ENCODE measurements at places on chromosomes 2 and 18.

- no peak for DNase-seq
These were observed 176.4 kb downstream of the ZNF516 start for GRCh38 chr18:76318607-76319006.

- no peak for DNase-seq
These were observed 189.6 kb upstream of the SP5 start for GRCh38 chr2:170525566-170525900.

- DNase-seq, result no peak
These were observed 16.7 kb upstream of the RAPH1 start for GRCh38 chr2:203551778-203552177.

DNA sequence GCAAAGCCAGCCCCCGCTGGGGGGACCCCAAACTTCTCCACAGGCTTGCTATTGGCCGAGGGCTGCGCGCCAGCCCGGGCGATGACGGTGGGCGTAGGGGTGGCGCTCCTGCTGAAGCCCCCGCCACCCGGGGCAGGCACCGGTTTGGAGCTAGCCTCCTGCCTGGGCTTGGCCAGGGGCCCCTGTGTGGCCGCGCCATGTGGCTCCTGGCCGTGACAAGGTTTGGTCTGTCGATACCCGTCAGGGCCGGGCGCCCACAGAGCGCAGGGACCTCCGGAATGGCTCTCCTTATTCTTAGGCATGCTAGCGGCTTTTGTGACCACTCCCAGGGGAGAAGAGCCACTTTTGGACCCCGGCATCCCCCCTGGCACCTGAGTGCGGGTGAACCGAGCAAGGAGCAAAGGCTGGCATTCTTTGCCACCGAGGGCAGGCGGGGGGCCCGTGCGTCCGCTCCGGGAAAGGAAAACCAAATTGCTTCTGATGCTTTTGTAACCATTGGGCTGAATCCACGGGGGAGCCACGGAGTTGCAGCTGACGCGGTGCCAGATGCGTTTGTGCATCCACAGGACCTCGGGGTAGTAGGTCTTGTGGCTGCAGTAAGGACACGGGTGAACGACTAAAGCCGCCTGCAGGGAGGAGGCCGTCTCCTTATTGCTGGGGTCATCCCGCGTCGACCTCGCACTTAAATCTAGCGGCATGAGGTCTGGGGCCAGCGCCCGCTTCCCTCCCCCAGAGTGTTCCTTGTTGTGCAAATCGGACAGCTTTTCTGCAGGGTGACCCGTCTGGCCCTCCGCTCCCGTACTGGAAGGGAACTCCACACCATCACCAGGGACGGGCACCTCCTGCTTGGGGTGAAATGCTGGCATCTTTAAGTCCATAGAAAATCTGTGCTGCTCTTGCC lies 115.6 kb downstream of the ZNF516 start:
- DNase-seq, result no peak

DNA sequence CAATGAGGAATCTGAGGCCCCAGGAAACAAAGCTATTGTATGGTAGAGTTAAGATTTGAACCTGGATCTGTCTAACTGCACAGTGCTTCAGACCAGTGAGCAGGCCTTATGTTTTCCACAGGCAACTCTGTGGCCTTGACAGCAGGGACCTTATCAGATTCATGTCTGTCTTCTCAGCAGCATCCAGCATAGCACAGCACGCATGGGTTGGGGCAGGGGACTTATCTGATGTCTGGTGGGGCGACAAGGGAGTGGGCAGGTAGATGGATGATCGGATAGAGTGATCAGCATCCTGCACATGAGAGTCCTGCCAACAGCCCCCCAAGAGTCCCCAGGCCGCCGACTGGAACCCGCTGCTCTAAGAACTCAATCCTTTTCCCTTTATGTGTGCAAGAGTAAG lies 28.7 kb upstream of the KCNF1 start:
- DNase-seq, result no peak

- DNase-seq, result no peak
These were observed 98.7 kb downstream of the MARCO start for GRCh38 chr2:119040730-119041129.

GRCh38 chr2:196725218-196725617 lies 74.3 kb downstream of the GTF3C3 start:
- DNase-seq, result no peak

GRCh38 chr18:48879008-48879431 lies 71.7 kb downstream of the SMAD7 start:
- DNase-seq, result no peak

- no peak for DNase-seq
These were observed 372.4 kb downstream of the OSR1 start for GRCh38 chr2:18986046-18986445.

DNA sequence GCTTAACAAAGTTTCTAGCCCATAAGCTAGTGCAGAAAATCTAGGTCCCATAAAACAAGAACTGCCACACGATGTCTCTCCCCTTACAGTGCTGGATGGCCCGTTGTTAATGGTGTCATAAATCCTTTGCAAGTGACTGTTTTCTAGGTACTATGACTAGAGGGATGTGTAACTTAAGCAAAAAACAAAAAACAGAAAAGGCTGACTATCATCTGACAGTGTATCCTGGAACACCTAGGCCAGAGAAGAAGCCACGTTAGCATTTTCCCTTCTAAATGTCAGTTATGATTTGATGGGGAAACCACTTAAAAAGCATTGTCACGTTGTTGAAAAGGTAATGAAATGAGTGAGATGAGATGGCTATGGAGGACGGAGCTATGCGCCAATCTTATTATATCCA lies 2.4 kb downstream of the CASP8 start:
- DNase-seq, result peak; percentile 79

- no peak for DNase-seq
These were observed 496.1 kb upstream of the RAB6C start for GRCh38 chr2:129483366-129483765.

- DNase-seq, result no peak
These were observed 247.5 kb downstream of the DYSF start for GRCh38 chr2:71700658-71701397.

- DNase-seq, result no peak
These were observed 169.2 kb downstream of the KLHL29 start for GRCh38 chr2:23554054-23554697.

GRCh38 chr2:80054346-80054675 lies 250.2 kb downstream of the LRRTM1 start:
- no peak for DNase-seq

DNA sequence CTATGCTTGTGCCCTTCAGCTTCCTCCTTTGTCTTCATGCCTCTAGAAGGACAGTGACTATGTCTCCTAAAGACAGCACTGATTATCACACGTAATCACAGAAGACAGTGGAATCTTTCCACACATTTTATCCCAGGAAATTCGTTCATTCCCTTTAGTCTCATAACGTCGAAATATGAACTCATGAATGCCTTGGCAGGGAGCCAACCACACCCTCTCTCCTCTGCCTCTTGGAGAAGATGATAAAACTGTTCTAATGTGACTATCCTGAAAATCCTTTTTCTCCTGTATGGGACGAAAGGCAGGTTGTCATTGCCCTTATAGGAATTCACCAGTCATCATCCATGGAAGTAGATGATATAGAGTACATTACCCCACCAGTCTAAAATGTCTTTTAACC lies 726.6 kb upstream of the FANCL start:
- no peak for DNase-seq

GRCh38 chr2:215332872-215333595 lies 21.2 kb downstream of the ATIC start:
- DNase-seq, result no peak

DNA sequence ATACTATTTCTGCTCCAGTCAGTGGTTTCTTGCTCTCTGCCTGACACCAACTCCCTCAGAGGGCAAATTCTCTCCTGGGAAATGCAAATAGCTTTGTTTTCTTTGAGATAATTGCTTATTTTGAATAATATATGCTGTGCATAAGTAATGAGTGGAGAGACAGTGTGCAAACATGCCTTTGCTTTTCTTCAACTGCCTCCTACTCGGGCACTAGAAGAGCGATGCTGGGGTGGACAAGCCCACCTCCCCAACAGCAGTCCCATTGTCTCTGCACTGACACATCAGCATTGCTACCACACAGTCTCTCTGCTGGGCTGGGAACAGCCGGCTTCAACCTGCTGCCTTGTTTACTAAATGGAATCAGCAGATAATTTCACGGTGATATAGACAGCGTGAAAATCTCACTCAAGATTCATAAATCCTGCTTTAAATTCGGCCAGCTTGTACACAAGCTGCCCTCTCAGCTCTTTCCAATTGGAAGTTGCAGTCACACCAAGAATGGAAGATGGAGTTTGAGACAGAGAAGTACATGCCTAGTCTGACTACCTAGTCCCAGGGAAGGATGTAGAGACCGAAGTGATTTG lies 694.5 kb downstream of the TDRD15 start:
- DNase-seq, result no peak

- DNase-seq, result no peak
These were observed 33.7 kb downstream of the CTDP1 start for GRCh38 chr18:79713341-79713740.

- no peak for DNase-seq
These were observed 748 bp downstream of the LIPG start for GRCh38 chr18:49562481-49563129.

DNA sequence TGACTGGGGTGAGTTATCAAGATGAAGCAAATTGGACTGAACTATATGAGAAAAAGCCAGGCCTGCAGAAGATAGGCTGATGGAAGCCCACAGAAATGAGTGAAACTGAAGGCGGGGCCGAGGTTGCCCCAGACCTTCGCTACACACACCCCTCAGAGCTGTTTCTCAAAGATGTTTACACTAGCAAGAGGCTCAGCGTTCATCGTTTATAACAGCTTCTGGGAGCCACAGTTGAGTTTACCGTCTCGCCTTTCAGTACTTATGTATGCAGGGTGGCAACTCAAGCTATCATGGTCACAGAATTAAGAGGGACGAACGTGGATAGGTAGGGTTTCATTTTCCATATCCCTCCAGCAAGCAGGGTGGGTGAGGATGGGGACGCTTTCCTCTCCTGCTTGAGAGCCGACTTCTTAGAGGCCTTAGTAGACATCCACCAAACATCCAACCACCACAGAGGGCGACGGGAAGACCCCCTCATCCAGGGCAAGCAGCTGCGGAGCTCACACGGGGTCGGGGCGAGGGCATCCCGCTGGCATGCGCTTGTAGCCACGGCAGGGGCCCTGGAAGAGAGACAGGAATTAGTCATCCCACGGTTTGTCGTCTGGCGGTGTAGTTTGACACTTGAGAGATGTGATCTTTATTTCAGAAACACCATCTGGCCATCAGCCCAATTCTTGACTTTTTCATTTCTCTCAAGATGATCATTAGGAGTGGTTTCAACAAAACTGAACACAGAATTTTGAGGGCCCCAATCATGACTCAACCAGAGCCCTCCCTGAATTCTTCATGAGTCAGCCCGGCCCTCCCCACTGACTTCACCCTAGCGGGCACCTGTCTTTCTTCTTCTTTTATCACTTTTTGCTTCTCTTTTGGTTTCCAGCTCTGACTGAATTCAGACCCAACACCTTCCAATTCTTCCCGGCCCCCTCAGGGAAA lies 109.1 kb upstream of the CTDP1 start:
- no peak for DNase-seq

GRCh38 chr2:100895934-100896685 lies 76.2 kb downstream of the NPAS2 start:
- no peak for DNase-seq

- no peak for DNase-seq
These were observed 159.2 kb upstream of the THUMPD2 start for GRCh38 chr2:39938035-39938835.

DNA sequence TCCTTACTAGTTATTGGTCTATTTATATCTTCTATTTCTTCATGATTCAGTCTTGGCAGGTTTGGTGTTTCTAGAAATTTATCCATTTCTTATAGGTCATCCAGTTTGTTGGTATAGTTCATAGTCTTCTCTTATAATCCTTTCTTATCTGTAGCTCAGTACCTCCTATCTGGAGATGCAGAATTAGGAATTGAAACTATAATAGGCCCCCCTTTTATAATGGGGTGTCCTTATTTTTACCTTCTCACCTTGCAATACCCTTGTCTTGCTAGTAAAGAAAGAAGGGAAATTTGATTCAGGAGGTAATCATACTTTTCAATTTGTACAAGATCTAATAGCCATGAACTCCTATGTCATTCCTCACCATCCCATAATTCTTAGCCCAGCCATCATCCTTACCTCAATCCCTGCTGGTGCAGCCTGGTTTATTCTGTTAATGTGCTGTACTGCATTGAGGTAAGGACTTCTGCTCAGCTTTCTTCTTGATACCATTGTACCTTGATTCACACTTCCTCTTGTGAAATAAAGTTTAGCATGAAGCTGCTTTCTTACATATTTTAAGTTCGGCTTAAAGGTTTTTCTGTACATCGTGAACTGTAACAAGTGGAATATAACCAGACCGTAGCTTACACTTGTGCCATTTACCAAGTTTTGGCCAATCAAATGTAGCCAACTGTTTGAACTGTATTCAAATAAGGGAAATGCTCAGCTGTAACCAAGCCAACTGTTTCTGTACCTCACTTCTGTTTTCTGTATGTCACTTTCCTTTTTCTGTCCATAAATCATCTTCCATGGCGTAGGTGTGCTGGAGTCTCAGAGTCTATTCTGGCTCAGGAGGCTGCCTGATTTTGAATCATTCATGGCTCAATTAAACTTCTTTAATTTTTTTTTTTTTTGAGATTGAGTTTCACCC lies 40.1 kb upstream of the PTH2R start:
- DNase-seq, result no peak

DNA sequence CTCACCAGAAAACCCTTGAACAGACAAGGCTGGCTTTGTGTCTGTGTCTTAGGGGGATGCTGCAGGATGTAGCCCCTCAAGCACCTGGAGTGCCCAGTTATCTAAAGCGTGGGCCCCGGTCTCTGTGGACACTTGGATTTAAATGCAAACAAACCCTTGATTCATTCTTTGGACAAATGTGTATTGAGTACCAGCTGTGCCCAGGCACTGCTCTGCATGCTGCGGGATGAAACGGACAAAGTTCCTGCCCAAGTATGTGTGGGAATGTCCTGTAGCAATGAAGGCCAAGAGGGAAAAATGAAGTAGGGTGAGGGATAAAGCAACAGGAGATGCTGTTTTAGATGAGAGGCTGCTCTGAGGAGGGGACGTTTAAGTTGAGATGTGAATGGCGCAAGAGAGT lies 53.9 kb downstream of the BOLA3 start:
- DNase-seq, result no peak

DNA sequence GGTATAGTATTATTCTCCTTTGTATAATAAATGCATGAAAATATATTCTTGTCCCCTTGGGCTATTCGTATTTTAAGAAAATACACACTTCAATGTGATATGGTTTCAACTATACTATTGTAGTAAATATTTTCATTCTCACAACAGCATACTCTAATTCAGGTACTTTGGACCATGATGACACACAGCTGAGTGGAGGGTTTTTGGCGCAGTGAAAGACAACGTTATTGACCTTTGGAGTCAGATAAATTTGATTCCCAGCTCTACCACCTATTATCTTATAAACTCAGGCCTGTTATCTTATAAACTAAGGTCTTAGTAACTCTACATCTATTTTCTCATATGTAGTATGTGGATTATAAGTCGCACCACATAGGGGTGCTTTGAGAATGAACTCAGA lies 895.9 kb upstream of the DDX18 start:
- no peak for DNase-seq

GRCh38 chr2:55976681-55977080 lies 53.1 kb upstream of the EFEMP1 start:
- no peak for DNase-seq

Data from CD4-positive, alpha-beta T cell treated with Interleukin-2 at 100 ng/mL for 4 hours (primary cell).